ENCODE measurements at places on chromosomes 11 and 22. TPM values are rescaled to one million over a fixed set of nuclear protein-coding genes. Genes with fewer than 3 reads are reported as not detected.

Gene CCDC157
- total RNA-seq: 1.8 TPM

Gene USP2
- 1.8 TPM for total RNA-seq

Gene ZP1
- total RNA-seq: 1.3 TPM

Gene CASP1
- total RNA-seq: not detected

Gene DGAT2
- 7.3 TPM for total RNA-seq

Gene YPEL1
- 0.48 TPM for total RNA-seq

Gene APOBEC3F
- 3.5 TPM for total RNA-seq

Gene DAGLA
- total RNA-seq: 2.7 TPM

Gene CD248
- total RNA-seq: not detected

Gene SCUBE1
- total RNA-seq: not detected

Gene CLP1
- 21.2 TPM for total RNA-seq

Gene WT1
- total RNA-seq: 4.4 TPM

Gene MUC5AC
- total RNA-seq: under 0.01 TPM

Gene SHANK2
- total RNA-seq: 0.34 TPM

Gene RGL4
- total RNA-seq: not detected

Gene C11orf52
- not detected for total RNA-seq

Gene SYTL2
- total RNA-seq: 17.3 TPM

Gene OR52I1
- not detected for total RNA-seq

Gene BRSK2
- total RNA-seq: 0.48 TPM

Gene IFT27
- total RNA-seq: 4.8 TPM

Gene C11orf87
- not detected for total RNA-seq

Gene SLC22A8
- total RNA-seq: not detected

Gene GGT1
- 0.32 TPM for total RNA-seq

Gene OR56A1
- total RNA-seq: not detected

Gene DLAT
- 28.2 TPM for total RNA-seq

Gene POLA2
- total RNA-seq: 24.3 TPM

Gene MTA2
- total RNA-seq: 165 TPM

Gene TTC17
- 108 TPM for total RNA-seq

Gene IGLL1
- not detected for total RNA-seq

Gene HEPHL1
- total RNA-seq: not detected

Gene CASP5
- not detected for total RNA-seq

Gene OR10G6
- total RNA-seq: not detected

Data from A375 (cell line).